ENCODE measurements at places on chromosomes 3 and 15. TPM values are rescaled to one million over a fixed set of nuclear protein-coding genes. Genes with fewer than 3 reads are reported as not detected.

Gene TIMP4
- total RNA-seq, result 2.6 TPM

Gene SNURF
- total RNA-seq, result 68.4 TPM

Gene TMEM45A
- total RNA-seq, result 3.8 TPM

Gene GCSAM
- not detected for total RNA-seq

Gene TUSC7
- total RNA-seq, result not detected

Gene FAM3D
- total RNA-seq, result not detected

Gene TRIM42
- not detected for total RNA-seq

Gene SLC12A1
- 1.00 TPM for total RNA-seq

Gene GADL1
- total RNA-seq, result 0.17 TPM

Gene GATA2
- total RNA-seq, result 3.7 TPM

Gene ISLR
- total RNA-seq, result 19.0 TPM

Gene GP5
- not detected for total RNA-seq

Gene CAPN3
- 40.2 TPM for total RNA-seq

Gene TMIE
- 8.2 TPM for total RNA-seq

Gene CAMKV
- 166 TPM for total RNA-seq

Gene ROBO2
- total RNA-seq, result 65.9 TPM

Data from dorsolateral prefrontal cortex (tissue), 122 donors.